GM23338 (cell line): ENCODE measurements at places on chromosomes 1 and 21.

- peak; percentile 75 for DNase-seq
These were observed 690.5 kb downstream of the BRINP3 start for GRCh38 chr1:189787201-189787600.

DNA sequence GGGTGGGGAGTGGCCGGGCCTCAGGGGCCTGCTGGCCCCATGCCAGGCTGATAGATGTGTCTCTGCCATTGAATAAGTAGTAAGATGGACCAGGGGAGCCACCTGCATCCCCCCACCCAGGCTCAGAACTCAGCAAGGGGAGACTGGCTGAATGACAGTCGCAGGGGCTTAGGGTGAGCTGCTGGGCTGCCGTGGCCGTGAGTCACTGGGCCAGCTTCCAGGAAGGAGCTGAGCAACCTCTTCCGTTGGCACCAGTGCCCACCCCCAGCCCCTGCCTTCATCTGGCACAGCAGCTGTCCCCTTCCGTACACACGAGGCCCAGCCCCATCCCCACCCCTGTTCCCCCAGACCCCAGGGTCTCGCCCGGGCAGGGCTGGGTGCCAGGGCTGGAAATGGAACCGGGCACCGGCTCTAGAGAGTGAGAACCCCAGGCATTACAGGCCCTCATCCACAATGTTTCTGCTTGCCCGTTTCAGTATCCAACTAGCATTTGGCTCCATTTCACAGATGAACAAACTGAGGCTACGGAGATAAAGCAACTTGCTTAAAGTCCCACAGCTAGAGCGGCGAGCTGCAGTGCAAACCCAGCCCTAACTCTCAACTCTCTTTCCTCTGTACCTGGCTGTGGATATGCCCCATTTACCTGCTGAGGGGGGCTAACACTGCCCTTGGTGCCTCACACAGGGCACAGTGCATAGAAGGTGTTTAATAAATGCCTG is 10.2 kb downstream of the WNT4 start:
- no peak for DNase-seq

DNA sequence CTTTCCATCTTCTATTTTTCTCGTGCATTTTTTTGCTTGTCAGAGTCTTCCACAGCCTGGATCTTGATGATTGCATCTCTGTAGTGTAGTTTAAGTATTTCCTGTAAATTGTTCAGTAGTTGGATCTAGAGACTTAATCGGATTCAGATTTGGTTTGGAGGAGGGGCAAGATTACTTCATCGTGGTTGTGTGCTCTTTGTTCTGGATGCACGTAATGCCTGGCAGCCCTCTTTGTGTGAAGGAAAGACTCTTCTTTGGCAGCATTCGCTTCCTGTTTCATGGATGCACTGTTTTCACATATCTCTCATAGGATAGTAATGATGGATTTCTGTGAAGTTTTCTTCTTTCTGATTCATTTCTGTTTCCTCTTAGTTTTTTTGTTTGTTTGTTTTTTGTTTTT is 14.2 kb downstream of the SEMA4A start:
- DNase-seq: no peak

- DNase-seq: peak; percentile 28
These were observed 99.1 kb upstream of the ZNF644 start for GRCh38 chr1:91120936-91121335.

DNA sequence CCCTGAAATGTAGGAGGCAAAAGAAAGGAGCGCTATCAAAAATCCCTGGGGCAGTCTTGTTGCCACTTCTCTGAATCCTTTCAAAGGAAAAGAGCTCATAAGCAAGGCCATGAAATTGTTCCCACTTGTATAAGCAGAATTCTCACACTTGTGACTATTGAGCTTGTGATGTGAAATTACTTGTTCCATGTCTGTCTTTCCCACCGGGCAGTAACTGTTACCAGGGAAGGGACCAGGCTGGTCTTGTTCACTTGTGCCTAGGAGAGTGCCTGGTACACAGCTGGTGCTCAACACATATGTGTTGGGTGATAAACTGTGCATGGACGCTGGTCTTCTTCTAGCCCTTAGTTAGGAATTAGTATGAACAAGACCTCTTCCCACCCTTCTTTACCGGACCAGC is 150.6 kb downstream of the CDC7 start:
- DNase-seq: no peak

- DNase-seq: no peak
These were observed 62.7 kb upstream of the GPR89A start for GRCh38 chr1:145545055-145545454.

GRCh38 chr1:175343945-175344344 is 151.4 kb upstream of the KIAA0040 start:
- peak; percentile 11 for DNase-seq

DNA sequence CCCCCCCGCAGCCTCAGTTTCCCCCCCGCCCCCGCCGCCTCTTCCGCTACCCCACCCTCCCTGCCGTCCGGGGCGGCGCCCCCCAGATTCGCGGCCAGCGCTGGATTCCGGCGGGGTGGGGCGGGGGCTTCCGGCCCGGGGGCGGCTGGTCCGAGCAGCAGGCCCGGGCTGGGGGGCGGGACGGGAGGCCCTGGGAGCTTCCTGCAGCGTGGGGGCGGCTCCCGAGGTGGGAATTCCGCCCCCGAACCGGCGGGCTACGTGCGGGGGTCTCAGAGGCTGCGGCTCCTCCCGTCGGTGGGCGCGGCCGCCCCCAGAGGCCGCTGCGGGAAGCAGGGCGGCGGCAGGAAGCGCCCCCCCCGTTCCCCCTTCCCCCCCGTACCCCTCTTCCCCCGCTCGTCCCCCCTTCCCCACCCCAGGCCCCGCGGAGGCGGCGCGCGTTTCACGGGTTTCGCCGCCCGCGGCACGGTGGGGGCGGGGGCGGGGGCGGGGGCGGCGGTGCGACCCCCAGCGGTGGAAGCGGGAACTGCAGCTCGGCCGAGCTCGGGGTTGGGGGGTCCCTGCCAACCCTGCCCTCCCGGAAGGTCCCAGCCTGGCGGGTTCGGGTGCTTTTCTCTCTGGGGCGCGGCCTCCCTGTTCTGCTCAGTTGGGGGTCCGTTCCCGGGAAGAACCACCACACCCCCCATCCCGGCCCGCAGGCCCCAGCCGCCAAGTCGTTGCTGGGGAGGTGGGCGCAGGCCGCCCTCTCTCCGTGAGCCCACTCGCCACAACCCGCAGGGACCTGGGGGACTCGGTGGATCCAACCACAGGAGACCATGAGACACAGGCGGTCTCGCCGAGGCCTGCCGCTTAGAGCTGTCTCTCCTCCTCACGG is 76.3 kb downstream of the MORN1 start:
- DNase-seq: peak; percentile 76

DNA sequence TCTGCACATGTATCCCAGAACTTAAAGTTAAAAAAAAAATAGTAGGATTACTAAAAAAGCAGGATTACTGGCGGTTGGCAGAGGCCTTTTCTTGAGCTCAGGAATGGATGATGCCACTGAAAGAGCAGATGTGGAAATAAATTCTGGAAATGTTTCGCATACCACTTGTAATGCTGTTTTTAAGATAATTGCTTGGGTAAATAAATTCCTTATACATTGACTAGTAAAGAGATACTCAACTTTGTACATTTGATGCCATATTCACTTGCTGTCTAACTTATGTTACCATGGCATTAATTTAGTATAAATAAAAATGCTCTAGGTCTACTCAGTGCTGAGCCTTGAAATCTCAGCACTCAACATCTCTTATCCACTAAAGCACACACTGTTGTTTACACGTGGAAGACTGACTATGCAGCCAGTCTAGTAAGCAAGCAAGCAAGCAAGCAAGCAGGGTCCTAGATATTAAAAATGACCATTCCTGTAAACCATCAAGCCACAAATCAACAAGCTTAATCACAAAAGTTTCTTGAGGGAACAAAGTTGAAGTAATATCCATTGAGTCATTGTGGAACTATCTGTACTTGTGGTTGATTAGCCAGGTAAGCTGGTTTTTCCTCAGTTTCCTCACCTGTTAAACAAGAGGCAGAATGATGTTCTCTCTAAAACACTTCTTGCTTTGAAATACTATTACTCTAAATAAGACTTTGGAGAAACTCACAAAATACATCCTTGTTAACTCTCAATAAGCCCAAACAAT is 1.7 kb upstream of the RASAL2 start:
- no peak for DNase-seq

GRCh38 chr1:24391882-24392603 is 21.5 kb downstream of the STPG1 start:
- peak; percentile 93 for DNase-seq
